ENCODE measurements at places on chromosomes 5 and 9.

DNA sequence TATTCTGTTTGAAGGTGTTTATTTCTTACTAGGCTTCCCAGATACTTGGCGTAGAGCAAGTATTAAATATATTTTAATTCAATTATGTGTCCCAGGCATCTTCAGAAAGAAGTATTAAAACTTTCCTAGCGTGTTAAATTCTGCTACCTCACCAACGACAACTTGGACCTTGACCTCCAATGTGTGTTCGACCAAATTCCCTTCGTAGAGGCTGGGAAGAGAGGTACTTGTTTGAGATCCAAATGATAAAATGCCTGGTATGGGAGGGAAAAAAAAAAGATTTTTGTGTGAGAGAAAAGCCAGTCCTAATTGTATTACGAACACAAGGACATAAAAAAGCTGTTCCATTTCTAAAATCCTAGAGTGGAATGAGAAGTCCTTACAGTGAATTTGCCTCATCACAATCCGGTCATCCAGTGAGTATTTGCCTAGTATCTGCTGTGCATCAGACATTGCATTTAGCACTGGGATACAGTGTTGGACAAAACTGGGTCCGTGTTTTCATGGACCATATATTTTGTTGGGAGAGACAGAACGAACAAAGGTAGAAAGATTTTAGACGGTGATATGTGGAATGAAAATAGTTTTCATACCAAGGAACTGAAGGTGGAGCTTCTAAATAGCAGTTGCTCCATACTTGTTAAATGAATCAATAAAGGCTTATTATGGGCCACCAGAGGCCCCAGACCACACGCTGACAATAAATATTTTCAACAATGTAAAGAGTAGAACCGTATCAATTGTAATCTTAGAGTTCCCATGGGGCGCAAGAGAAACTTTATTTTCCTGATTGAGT lies 103.1 kb downstream of the KIF4B start:
- no peak for DNase-seq

DNA sequence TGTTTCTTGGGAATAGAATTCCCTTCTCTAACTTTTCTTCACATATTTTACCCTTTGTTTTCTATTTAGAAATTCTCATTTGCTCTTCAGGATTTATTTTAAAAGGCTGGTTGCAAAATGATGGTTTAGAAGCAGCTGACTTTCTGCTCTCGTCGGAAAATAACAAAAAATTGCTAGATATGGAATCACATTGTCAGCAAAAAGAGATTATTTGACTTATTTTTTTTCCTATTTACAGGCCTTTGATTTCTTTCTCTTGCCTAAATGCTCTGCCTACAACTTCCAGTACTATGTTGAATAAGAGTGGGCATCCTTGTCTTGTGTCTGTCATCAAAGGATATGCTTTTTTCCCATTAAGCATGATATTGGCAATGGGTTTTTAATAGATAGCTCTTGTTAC lies 1619.1 kb upstream of the ACO1 start:
- DNase-seq: no peak

DNA sequence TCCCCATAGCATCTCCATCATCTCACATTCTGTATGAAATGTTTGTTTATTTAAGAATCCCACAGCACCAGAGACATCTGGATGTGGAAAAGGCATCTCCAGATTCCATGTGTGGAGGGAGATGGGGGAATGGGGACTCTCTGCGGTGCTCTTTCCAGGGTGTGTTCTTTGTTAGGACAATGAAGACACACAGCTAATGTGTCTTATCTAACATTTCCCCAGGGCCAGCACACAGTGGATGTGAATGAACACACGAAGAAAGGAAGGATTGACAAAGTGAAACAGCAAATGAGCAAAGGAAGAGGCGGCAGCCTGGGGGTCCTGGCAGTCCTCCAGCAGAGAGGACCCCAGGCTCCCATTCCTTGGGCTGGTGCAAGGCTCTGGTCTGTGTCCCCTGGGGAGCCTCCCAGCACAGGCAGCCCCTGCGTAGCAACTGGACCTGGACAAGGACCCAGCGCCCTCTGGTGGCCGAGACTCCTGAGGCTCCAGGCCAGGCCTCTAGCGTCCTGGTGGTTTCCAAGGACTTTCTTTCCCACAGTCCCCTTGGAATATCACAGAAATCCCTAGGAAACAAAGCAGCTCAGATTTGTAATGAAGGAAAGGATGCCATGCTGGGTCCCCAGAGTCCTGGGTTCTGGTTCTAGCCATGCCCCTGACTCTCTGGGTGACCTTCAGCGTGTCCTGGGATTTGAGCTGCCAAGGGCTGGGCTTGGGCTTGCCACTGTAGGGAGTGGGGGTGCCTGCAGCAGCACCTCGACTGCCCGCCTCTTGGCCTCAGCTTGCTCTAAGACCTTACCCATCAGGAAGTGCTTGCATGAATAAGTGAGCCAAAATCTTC lies 3.5 kb upstream of the PDLIM7 start:
- no peak for DNase-seq

DNA sequence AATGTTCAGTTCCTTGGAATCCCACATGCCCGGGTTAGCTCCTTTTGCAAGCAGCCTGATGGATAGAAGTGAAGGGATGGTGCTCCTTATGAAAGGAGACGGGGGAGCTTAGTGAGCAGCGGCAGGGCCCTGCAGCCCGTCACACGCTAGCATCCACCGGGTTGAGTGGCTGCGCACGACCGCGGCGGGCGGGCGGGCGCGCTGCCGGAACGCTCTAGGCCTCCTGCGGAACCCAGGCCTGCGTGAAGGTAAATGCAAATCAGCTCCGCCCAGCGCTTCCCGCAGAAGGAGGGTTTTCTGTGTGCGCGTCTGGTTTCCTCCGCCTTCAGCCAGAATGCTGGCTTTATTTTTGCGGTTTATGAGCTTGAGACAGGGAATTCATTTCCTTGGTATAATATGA lies 19.8 kb downstream of the IL12B start:
- DNase-seq: no peak
